AG04450 (cell line): ENCODE measurements at places on chromosomes 5 and 9. TPM values are rescaled to one million over a fixed set of nuclear protein-coding genes. Genes with fewer than 3 reads are reported as not detected.

- no peak for DNase-seq
Measured at GRCh38 chr5:162485666-162486292, 418.2 kb downstream of the GABRG2 start.

DNA sequence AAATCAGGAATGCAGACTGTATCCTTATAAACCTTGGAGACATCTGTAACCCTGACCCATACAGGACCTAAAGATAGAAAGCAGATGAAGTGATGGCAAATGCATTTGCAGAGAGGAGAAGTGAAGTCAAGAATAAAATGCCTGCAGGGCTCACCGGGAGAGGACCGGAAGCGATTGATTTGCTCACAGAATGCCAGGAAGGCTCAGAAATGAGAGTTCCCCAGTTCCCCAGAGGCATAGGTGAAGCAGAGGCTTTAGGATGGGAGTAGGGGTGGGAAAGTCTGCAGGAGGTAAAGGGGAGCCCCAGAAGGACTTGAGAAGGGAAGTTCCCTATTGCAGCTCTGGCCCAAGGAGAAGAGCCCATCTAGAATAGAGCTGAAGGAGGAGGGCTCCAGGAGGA is 63.9 kb upstream of the TNFAIP8 start:
- DNase-seq, result no peak

- no peak for DNase-seq
Measured at GRCh38 chr5:109408991-109409843, 557 bp downstream of the PJA2 start.

POU5F2 gene
- 0.04 and 0.09 TPM in 2 replicates for polyA plus RNA-seq

GRCh38 chr5:147310059-147310704 is 75.4 kb downstream of the STK32A start:
- no peak for DNase-seq

DNA sequence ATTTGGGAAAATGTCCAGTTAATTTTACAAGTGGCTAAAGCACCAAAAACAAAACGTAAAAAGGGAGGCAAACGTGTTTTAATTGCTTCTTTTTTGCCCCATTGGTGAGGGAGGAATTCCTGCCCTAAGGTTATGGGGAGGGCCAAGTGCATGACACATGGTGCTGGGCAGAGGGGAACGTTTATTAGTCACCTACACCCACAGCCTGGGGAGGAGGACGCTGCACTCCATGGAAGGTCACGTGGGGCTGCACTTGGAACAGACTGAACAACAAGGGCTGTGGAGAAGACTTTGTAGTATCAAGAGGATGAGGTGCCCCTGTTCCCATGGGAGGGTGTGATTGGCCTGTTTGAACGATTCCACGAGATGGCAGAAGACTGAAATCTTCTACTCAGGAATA is 13.7 kb upstream of the ADAMTS16 start:
- no peak for DNase-seq

- no peak for DNase-seq
Measured at GRCh38 chr5:50863534-50864170, 197.2 kb downstream of the PARP8 start.

GRCh38 chr5:146510559-146511125 is 5.3 kb downstream of the GPR151 start:
- no peak for DNase-seq
